Gastrocnemius medialis (tissue), 4 donors: ENCODE measurements at places on chromosomes 1 and 21. TPM values are rescaled to one million over a fixed set of nuclear protein-coding genes. Genes with fewer than 3 reads are reported as not detected.

The IL20 gene
- total RNA-seq, result not detected

The UBXN10 gene
- total RNA-seq, result 0.18 TPM

The ROR1 gene
- 4.2 TPM for total RNA-seq

The TSTD1 gene
- total RNA-seq, result 52.6 TPM

The CD164L2 gene
- total RNA-seq, result not detected

The KRTAP7-1 gene
- total RNA-seq, result not detected

The TMEM82 gene
- not detected for total RNA-seq

The KIF17 gene
- 3.0 TPM for total RNA-seq

The TNNT2 gene
- 0.39 TPM for total RNA-seq

The C1orf198 gene
- total RNA-seq, result 312 TPM

DNA sequence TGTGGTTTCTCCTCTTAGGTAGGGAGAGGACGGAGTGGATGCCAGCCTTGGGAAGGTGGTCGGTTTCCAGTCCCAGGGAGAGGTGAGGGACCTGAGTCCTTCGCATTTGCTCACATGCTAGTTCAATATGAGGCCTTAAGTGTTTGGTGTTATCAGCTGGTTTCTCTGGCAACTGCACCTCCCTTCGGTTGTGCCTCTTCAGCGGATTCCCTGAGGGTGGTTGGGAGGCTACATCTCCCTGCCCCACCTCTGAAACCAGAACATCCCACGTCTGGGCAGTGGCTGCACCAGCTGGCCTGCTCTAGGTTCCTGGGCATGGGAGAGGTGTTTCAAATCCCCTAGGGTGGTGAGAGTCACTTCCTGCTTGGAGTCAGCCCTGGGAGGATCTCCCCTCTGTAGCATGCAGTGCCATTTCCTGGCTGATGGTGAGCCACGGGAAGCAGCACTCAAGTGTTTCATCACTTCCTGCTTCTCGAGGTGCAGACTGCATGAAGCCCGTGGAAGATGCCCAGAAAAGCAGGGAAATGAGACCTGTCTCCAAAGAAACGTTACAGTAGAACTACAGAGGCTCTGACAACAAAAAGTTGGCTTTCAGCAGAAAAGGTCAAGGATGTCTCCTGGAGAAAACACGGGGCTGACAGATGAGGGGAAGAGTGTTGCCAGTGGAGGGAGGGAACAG, 4.5 kb downstream of the TMEM125 start:
- DNase-seq, result no peak

GRCh38 chr21:25175938-25176337, 431.3 kb downstream of the MRPL39 start:
- DNase-seq, result no peak

DNA sequence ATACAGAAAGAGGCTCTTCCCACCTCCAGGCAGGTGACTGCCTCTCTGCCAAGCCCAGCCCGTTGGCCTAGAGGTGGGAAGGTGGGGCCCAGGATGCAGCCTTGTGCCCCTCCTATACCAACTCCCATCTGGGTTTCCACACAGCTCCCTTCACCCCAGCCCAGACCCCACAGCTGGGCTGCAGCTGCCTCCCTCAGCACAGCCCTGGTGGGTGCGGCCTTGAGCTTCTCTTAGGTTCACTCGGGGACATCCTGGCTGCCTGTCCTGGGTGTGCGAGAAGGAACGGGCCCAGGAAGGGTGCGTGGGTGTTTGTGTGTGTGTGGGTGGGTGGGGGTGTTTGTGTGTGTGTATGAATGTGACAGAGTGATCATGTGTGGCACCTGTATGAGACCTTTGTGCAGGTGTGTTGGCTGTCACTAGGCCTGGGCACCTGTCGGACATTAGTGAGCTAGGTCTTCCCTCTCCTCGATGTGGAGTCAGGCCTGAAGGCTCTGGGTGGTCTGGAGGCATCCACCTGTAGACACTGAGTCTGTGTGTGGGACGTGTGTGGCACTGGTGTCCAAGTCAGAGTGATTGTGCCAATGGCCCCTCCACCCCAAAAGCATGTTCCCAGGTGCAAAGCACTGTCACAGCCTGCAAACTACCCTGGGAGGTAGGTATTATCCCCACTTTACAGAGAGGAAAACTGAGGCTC, 30.7 kb downstream of the FOXO6 start:
- DNase-seq, result no peak

- no peak for DNase-seq
These were observed 845.5 kb upstream of the ADGRL4 start for GRCh38 chr1:79852004-79852403.

- DNase-seq, result no peak
These were observed 64.8 kb downstream of the HIVEP3 start for GRCh38 chr1:41853907-41854306.

DNA sequence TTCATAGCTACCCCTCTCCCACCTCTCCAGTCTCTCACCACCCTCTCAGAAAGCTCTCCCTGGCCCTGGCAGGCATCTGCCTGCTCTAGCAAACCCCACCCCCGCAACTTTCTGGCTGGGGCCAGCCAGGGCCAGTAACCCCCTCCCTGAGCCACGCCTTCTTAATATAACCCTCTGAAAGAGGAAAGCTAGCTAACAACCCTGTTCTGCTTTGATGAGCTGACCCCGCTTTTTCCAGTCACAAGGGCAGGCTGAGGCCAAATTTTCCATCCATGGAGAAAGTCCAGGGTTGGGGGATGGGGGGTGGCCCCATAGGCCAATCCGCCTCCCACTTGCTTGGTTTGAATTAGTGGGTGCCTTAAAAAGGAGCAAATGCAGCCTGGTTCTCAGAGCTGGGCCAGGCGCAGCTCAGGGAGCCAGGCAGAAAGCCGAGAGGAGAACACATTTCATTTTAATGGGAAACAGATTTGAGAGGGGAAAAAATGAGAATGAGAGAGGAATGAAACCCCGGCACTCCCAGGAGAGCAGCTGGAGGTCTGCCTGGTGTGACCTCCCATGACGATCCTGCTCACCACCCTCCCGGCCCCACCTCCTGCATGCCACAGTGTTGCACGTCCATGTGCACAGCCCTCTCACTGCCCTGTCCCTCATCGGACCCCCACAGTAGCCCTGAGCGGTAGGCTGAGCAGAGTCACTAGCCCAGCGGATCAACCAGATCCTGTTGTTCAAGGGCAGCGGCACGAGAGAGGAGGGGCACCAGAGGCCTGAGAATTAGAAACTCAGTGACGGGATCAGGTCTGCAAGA, 62.3 kb downstream of the OPTC start:
- DNase-seq, result peak; percentile 56

DNA sequence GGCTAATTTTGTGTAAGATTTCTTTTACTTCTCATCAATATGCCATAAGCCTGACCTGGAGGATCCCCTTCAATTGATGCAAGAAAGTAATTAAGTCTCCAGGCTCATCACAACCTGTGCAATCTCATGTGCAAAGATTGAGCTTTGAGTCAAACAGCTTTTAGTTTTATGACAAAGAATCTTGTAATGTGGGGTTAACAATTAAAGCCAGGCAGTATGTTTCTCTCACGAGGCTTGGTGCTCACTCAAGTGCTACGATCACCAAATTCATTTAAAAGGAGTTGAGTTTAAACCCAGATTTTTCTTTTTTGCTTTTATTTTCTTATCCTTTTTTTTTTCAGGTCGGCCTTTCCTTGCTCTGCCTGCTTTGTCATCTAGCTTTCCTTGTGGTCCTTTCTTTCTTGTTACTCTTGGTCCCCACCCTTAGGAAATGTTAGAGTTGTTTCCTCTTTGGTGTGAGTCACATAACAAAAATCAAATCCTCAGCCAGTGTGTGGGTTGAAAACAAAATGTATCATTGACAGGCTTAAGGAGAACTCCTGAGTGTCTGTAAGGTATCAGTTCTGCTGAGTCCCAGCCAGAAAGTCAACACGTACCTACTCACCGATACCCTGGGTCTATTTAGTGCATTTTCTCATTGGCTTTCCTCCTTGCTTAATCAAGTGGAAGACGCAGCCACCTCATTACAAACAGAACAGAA, 1037.2 kb downstream of the ADGRL2 start:
- no peak for DNase-seq

GRCh38 chr21:25304611-25305010, 302.7 kb downstream of the MRPL39 start:
- no peak for DNase-seq

DNA sequence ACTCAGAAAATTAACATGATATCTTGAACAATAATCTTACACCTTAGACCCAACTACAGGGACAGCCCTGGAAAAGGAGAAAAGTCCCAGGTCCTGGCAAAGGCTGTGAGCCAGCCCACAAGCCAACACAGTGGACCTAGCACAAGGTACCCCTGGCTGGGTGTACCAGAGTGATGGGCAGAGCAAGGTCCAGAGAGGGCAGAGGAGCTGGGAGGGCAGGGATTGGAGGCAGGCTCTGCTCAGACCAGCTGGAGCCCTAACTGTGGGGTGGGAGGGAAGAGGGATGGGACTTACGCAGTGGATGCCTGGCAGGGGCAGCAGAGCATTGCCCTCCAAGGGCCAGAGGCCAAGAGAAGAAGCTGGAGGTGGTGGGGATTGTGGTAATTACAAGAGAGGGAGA, 101.6 kb downstream of the KCND3 start:
- DNase-seq, result no peak

DNA sequence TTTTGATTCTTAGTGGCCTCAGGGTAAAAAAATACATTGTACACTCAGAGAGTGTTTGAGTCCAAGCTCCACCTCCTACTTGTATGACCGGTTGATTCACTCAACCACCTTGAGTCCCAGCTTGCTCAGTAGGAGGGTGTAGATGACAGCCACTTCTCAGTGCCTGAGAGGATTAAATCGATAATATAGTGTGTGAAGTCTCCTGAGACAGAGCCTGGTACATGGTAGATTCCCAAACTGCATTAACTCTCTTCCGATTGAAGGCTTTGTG, 38.4 kb downstream of the NCMAP start:
- no peak for DNase-seq

DNA sequence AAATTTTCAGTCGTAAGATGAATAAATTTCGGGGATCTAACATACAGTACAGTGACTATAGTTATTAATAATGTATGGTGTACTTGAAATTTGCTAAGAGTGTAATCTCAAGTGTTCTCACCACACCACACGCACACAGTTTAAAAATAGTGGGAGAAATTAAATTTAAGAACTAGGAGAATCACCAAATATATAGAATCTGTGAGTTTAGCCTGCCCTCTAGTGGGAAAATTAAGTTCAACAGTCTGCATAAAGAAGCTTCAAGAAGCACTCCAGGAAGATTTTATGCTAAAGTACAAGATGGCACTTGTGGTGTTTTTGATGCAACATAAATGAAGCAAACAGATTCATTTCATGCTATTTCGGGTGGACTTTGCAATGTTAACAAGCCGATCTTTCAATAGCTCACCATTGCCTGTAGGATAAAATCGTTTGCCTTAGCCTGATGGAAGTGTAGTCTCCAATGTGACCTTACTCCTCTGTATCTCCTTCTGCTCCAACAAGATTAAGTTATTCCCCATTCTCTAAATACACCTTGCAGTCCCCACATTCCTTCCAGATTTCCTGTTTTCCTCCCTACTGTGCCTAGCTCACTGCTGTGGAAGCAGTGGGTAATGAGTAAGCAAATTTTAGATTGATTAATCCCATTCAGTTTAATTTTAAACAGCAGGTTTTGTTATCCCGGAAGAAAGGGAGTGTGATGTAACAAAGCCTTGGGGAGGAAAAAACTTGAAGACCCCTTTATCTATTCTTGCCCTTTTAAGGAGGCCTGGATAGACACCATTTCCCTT, 8.7 kb upstream of the PIK3C2B start:
- DNase-seq, result no peak

DNA sequence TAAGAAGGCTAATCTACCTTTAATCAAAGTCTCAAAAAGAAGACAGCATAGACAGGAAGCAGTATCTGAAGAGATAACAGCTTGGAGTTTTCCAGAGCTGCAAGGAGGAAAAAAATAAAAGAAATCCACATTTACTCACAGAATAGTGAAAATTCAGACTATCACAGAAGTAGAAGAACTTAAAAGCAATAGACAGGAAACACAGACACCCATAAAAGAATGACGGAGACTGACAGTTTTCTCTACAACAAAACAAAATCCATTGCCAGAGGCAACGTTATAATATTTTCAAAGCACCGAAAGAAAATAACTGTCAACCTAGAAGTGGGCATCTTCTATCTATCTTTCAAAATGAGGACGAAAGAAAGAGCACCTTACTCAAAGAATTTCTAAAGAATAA, 104.4 kb downstream of the DMRTB1 start:
- DNase-seq, result no peak
